Right renal pelvis (tissue), 4 donors: ENCODE measurements at places on chromosomes 4 and X. TPM values are rescaled to one million over a fixed set of nuclear protein-coding genes. Genes with fewer than 3 reads are reported as not detected.

The ZMAT1 gene
- 38.9 TPM for polyA plus RNA-seq

The FGF13 gene
- 25.1 TPM for polyA plus RNA-seq

DNA sequence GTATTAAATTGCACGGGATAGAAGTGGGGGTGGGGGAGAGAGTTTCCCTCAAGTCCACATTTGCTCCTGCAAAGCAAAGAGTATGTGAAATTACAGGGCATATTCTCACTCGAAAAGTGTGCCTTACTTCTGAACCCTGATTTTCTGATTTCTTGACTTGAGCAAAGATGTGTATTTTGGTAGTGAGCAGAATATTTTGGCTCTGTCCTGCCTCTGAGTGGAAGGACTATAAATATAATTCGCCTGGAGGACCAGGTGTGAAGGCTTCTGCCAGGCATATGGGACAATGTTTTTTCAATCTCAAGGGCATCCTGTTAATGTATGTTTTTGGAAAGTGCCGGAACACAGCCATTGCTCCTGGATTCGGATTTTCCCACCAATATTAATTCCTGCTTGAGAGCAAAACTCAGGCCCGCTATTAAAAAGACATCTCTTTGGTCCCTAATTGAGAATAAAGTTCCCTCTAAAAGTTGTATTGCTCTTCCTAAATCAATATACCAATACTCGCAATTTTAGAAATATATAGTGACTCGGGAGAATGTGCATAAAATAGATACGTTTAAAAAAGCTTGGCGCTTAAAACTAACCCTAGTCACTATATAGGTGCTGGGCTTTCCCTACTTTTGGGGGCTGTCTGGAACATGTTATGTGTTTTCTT is 15.3 kb upstream of the PITX2 start:
- DNase-seq, result no peak

- DNase-seq, result no peak
Observed at GRCh38 chrX:118499295-118499694, 3.7 kb downstream of the DOCK11 start.

DNA sequence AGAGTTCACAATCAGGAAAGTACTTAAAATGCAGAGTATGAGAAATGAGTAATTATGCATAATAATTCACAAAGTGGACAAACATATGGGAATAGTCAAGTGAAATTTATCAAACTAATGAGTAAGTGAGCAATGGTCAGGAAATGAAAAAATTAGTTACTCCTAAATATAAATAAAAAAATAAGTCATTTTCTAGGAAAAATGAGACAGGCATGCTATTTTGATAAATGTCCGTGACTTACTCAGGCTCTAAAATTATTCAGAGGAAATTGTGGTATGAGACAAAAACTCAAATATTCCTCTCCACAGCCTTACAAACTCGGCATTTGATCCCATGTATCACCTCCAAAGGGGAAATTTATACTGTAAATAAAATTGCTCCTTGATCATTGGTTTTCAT is 181.2 kb downstream of the COX18 start:
- no peak for DNase-seq

DNA sequence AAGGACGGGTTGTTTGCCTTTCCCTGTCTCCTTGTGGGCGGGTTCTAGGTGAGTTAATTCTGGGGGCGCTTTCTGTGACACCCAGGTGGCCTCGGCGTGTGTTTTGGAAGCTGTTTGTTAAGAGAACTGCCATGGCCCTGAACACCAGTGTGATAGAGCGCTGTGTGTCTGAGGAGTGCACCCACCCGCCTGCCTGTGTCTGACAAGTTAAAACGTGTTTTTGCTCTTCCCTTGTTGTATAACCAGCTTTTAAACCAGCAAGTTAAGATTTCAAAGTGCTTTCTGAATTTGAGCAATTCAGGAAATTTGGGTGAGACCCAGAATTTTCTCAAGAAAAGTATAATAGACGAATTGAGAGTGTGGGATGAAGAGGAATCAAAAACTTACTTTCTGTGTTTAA is 55.2 kb upstream of the HGFAC start:
- DNase-seq, result no peak

The PABPC1L2B gene
- polyA plus RNA-seq, result 0.03 TPM

DNA sequence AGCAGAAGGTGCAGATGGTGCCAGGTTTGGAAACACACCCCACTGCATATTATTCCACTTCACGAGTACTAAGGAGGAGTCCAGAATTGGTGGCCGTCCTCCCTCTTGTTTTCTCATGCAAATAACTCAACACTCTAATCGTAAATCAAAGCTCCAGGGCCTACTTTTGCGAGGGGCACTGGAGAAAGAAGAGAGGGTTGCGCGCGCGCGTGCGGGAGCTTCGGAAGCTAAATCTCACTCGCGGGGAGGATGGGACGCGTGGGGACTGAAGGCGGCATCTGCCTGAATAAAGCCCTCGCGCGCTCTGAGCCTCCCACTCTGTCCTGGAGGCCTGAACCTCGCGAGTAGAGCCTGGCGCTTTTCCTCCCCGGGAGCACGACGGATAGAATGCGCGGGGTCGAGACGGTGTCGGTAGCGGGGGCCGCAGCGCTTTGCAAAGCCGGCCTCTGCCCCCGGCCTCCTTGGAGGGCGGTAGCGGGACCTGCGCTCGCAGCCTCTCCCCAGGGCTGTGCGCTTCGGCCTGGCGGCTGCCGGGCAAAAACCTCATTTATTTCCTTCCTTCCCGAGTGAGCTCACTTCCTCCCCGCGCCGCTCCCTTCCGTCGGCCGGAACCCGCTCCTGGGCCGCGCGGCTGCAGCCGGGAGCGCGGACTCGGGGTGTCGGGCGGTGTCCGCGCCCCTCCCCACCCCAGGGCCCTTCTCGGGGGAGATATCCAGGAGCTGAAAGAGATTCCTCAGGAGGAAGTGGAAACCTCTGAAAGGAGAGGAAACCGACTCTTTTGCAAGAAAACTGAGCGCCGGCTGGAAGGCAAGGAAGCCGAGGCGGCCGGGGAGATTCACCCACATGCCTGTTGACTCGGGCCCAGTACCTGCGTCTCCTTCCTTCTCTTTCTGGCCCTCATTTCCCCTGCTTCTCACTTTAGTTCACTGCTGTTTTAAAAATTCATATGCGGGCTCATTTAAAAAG is 20.7 kb downstream of the HAND2 start:
- DNase-seq, result no peak

The CSAG2 gene
- polyA plus RNA-seq, result not detected

DNA sequence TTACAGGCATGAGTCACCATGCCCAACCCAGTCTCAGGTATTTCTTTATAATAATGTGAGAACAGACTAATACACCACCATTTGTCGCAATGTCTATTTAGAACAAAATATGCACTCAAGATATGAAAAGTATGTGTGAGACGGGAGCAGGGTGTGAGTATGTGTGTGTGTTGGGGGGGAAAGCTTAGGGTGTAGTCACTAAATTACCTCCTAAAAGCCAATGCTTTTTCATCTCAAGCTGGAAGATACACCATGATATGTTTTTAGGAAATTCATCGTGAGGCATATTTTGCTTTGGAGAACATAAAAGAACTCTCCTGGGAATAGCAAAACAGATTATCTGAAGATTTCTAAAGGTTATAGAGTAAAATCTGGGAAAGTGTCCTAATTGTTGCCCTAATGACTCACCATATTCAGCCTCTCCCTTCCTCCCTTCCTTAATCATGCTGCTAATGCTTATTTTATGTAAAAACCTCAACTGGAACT is 262.7 kb downstream of the PDHA2 start:
- DNase-seq, result no peak

DNA sequence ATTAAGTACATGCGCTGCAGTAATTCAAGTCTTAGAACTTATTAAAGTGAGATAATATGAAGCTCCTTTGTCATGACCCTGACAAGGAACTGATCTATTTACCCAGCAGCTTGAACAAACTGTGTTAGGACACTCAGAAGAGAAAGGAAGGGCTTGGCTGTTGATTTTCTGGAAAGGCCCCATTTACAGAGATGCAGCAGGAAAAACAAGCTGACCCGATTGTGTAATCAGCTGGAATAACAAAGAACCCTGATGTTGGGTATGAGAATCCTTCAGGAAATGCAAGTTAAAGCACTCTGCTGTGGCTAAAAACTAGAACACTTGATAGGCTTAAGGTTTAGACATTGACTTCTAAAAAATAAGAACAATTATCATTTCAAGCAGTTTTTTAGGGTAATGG is 64.8 kb downstream of the TBC1D9 start:
- no peak for DNase-seq

GRCh38 chr4:187021436-187022205 is 298.0 kb upstream of the FAT1 start:
- DNase-seq, result no peak

GRCh38 chr4:52358366-52358765 is 300.7 kb downstream of the USP46 start:
- no peak for DNase-seq

- DNase-seq, result no peak
Observed at GRCh38 chrX:21698272-21698671, 40.1 kb upstream of the KLHL34 start.

The NUP62CL gene
- polyA plus RNA-seq, result 11.7 TPM

DNA sequence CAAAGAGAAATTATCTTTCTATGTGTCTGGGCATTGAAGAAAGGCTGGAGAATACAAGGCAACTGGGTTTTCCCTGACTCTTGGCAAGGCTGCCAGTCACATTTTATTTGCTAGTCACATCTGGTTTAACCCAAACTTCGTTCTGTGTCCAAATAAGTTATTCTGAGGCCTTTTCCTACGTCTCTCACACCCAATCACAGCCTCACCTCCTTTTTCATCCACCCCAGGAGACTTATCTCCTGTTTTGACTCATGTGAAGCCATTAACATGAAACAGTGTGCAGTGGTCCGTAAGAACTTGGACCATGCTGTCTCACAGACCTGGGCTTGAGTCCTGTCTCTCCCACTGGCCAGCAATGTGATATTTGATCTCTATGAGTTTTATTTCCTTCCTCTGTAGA is 59.3 kb downstream of the CNGA2 start:
- no peak for DNase-seq

The ZNF157 gene
- 0.98 TPM for polyA plus RNA-seq

The ERCC6L gene
- 4.4 TPM for polyA plus RNA-seq

DNA sequence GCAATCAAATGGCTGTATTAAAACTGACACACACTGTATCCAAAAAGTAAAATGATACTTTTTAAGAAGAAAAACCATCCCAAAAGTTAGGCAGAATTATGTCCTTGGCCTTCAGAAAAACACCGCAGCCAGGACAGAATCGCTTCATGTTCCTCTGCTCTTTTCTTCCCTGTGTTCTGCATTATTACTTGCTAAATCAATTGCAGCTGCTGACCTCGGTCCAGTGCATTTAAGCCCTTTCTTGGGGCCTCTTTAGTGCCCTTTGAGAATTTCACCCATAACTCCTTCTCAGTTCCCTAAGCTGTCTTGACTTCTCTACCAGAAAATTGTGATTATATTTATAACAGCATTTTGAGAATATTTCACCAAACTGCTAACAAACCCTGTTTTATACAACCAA is 696.9 kb downstream of the PCDH7 start:
- no peak for DNase-seq

GRCh38 chrX:138890491-138890890 is 179.0 kb upstream of the FGF13 start:
- DNase-seq, result no peak

GRCh38 chr4:70703619-70704214 is 15.4 kb downstream of the UTP3 start:
- no peak for DNase-seq

DNA sequence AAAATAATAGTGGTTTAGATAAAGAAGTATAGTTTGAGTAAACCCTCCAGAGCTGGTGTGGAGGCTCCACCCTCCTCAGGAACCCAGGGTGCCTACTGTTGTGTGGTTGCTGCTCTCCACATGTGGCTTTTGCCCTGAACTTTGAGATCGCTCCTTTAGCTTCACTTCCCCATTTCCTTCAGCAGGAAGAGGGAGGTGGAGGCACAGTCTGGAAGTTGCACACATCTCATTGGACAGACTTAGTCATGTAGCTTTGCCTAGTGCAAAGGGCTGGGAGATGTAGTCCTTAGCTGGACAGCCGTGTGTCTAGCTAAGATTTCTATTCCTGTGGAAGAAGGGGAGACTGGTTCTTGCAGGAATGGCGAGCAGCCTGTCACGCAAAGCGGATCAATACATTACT is 37.9 kb downstream of the RGS12 start:
- no peak for DNase-seq

- DNase-seq, result no peak
Observed at GRCh38 chr4:47391256-47391655, 72.2 kb downstream of the COMMD8 start.

The IL15 gene
- polyA plus RNA-seq, result 2.0 TPM

DNA sequence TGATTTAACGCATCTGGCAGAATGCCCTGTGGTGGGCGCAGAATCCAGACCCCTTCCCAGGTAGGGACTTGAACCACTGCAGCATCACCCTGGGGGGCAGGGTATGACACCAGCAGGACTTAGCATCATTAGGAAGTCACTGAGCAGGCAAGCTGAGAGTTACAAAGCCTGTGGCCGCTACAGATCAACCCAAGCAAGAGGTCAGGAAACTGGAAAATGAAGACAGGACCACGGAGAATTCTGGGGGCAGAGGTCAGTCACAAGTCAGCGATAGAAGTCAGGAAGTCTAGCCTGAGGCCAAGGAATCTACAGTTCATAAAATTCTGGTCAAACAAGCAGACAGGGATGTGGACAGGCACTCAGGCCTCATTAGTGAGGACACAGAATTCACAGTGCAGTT is 108.4 kb downstream of the CHIC2 start:
- no peak for DNase-seq

DNA sequence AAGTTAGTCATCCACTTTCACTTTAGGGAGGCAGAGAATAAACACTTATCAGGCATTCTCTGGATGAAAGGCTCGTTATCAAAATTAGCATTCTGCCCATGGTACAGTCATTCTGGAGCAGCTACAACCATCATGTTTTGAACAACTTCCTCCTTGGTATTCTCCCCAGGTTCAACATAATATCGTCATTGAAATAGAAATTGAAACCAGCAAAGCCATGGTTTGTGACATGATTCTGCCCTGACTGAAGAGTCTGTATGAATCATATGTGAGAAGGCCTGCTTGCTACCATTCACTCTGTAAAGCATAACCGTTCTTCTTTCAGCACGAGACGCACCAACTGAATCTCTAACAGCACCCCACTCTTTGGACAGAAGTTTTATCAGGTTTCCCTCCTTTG is 127.5 kb upstream of the RADX start:
- no peak for DNase-seq

GRCh38 chr4:183249854-183250253 is 70.2 kb downstream of the CLDN22 start:
- no peak for DNase-seq

The SLC4A4 gene
- 64.4 TPM for polyA plus RNA-seq
